ACHN (cell line): ENCODE measurements at places on chromosomes 3 and 15.

DNA sequence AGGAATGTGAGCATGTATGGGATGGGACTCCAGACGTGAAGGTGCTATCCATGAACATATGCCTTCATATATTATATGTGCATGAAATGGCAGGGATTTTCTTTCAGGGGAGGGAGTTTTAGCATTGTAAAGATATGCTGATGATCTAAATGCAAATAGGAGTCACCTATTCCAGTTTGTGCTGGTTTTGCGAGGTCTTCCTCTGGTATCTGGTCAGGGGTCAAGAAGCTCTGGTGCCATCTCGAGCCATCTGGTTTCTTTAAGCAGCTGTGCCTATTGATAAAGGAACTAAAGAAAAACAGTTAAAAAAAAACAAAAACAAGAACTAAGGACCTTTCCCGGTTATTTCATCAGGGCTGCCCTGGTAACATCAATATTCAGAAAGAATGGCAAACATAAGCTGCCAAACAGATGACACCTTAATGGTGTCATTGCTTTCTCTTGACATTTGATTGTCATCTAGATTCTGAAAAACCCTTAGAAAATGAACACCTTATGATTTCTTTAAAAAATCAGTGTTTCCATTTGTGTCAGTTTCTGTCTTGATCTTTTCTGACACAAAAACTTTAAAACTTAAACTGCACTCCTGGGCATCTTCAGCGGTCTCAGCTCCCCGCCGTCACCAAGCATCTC, 22.7 kb downstream of the APH1B start:
- DNase-seq = no peak

DNA sequence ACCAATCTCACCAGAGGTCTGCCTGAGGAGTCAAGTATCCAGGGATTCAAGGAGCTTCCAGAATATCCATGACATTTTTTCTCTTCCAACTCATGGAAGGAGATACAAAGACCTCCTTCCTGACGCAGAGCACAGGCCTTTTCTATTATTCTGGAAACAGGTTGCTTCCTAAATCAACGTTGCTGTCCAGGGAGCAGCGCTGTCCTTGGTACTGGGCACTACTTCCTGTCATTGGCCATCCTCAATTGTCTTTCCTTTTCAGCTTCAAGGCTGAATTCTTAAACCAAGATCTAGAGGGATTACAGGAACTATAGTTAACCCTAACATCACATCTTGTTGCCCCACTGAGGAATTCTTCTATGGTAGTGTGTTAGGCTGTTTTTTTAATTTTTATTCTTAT, 50.4 kb upstream of the TBC1D21 start:
- DNase-seq = peak; percentile 17

DNA sequence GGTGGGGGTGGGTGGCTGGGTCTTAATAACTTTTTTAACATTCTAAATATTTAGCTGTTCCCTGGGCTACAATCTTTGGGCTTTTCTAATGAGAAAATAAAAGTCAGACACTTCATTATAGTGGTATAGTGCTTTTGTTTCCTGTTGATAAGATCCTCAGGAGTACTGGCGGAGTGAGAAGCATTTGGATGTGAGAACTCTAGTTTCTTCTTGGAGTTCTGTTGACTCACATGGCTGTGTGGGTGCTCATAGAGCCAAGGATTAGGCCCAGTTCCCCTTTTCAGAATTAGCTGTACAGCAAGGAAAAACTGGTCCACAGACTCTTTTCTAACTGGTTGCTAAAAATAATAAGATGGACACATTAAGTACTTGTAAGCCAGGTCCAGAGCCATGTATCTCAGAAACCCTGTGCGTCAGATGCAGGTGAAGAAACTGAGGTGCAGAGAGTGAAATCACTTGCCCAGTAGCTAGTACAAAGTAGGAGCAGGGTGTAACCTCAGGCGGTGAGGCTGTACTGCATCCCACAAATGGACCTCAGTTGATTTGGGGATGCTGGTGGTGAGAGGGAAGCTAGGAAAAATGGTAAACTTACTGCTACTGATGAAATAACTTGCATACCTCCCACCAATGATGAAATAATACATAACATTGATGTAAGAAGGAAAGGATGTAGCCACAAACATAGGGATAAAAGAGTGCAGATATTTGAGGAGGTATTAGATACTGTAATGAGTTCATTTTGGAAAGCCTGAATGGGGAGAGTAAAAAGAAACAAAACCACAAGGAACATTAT, 2.3 kb downstream of the ITPR1 start:
- DNase-seq = no peak

- DNase-seq = no peak
Measured at GRCh38 chr15:41561104-41561776, 2.2 kb downstream of the TYRO3 start.

DNA sequence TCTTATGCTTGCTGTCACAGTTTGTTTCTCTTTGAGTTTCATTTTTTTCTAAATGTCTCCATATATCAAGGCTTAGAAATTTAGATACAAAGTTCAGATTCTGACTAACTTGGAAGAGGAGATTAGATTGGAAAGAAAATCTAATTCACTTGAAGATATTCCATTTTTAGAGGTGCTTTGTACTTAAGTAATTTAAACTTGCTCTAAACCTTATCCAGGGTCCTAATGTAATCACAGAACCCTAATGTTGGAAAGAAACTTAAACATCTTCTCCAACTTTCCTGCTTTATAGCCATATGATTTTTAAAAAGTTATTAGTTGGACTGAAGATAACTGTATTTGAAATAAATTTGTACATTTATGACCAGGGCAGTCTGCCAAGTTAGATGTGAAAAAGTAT, 81.1 kb upstream of the ARHGEF3 start:
- no peak for DNase-seq
